ENCODE measurements at places on chromosomes 3 and 15. TPM values are rescaled to one million over a fixed set of nuclear protein-coding genes. Genes with fewer than 3 reads are reported as not detected.
A peak's percentile ranks its signal among the peaks of the same experiment; 100 is the strongest.

The FRMD5 gene
- total RNA-seq = 5.4 TPM

- H3K4me1 ChIP-seq = no peaks in the 10 kb centered on the region
- H3K36me3 ChIP-seq = no peaks in the 10 kb centered on the region
- H3K27ac ChIP-seq = no peak overlapping the region
These were observed 555.8 kb upstream of the IL12A start for GRCh38 chr3:159432682-159433340.

GRCh38 chr3:38606561-38606960 lies 42.9 kb downstream of the SCN5A start:
- DNase-seq = no peak
- H3K4me1 ChIP-seq = no peaks in the 10 kb centered on the region
- no peaks in the 10 kb centered on the region for H3K27me3 ChIP-seq
- no peak overlapping the region for H3K27ac ChIP-seq
- H3K36me3 ChIP-seq = no peaks in the 10 kb centered on the region

DNA sequence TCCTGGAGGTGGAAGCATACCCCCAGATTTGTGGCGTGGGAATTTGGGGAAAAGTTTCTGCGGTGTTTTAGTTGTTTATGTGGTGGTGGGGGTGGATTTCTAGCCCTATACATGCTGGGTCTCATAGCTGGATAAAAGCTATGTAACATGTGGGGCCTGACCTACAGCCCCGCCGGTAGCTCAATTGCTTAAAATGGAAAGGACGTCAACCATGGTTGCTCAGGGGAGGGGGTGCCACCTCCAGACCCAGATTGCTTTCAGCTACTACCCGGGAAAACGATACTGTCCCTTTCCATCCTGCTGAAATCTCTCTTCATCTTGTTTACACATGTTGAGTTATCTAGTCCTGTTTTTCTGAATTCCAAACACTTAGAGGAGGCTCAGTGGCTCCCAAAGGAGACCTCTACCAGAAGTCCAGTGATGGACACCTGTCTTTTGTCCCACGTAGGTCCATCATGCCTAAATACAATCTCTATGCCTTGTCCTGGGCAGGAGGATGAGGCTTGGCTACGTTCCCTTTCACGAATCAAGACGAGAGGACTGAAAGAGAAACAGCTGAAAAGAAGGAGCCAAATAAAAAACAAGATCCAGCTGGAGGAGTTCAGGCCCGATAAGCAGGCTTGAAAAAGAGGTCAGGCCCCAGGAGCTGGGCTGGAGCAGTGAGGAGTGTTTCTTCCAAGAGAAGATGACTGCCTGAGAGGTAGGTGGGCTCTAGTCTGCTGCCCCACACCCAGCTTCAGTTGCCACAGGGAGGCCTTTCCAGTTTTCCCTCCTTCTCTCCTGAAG lies 72.1 kb upstream of the TPRG1 start:
- H3K27me3 ChIP-seq = peaks cover 7% of the 10 kb centered on the region
- no peaks in the 10 kb centered on the region for H3K36me3 ChIP-seq
- no peak overlapping the region for H3K4me3 ChIP-seq
- no peak for DNase-seq
- H3K4me1 ChIP-seq = no peaks in the 10 kb centered on the region

DNA sequence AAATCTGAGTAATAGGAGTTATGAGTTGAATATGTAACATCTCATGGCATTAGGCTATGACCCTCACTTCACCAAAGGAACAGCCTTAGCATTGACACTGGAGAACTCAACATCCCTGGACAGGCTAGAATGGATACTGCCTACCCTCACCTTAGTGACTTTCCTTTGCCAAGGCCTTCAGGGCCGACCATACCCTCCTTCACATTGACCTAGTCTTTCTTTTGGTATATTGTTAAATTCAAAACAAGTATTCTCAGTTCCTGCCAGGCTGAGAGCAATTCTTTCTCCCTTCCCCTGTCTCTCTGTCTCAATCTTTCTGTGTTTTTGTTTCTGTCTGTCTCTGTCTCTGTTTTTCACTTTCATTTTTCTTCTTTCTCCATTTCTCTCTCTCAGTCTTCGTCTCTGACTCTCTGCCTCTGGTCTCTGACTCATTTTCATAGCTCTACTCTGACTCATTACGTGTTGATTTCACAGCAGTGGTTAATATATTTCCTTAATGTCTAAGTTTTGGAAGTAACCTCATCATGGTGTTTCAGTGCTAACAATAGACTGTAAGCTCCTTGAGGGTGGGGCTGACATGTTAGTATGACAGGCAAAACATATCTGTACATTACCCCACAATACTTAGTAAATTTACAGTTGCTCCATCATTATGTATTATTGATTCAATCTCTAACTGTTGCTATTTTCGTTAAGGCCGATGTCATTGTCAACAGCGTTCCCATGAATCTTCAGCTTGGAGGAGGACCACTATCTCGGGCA lies 32.5 kb downstream of the PARP15 start:
- no peak overlapping the region for H3K4me3 ChIP-seq
- no peaks in the 10 kb centered on the region for H3K36me3 ChIP-seq
- peak; percentile 89 for DNase-seq
- H3K27ac ChIP-seq = peak overlapping the region; percentile 74
- peaks cover 3% of the 10 kb centered on the region for H3K4me1 ChIP-seq

DNA sequence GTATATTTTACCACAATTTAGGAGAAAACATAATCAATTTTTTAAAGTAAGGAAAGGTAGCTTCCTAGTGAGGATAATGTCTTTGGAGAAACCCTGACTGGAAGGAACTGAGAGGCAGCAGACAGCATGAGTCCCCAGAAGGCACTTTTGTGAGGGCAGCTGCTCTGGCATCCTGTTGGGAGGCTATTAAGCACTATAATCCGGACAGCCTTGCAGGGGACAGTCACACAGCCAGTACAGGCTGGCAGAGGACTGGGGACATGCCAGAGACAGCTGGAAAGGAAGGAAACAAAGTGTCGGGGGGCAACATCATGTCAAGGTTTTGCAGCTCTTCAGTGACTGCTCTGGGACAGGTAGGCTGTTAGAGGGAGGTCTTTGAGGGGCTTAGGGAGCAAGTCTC lies 15.7 kb downstream of the ACAN start:
- H3K27me3 ChIP-seq = peaks cover 20% of the 10 kb centered on the region
- DNase-seq = no peak
- no peak overlapping the region for H3K4me3 ChIP-seq
- H3K27ac ChIP-seq = no peak overlapping the region

The GP9 gene
- total RNA-seq = not detected

The C2CD4A gene
- not detected for total RNA-seq

The TMEM87A gene
- total RNA-seq = 45.3 TPM

- peaks cover 2% of the 10 kb centered on the region for H3K36me3 ChIP-seq
- H3K4me1 ChIP-seq = peaks cover 2% of the 10 kb centered on the region
These were observed 8.0 kb downstream of the TMEM45A start for GRCh38 chr3:100500320-100500880.

DNA sequence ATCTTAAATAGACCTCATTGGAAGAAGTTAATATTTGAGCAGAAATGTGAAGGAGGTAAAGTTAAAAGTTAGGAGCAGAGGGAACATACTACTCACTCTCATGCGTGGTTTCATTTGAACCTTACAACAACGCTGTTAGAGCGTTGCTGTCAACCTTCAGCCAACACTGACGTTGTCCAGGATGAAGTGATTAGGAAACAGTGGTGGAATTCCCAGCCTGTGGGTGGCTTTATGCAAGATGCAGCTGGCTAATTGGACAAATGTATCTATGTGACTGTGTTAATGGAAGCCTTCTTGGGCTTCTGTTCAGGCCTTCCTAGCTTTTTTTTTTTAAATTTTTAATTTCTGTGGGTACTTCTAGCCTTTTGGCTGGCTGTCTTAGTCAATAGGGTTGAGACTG lies 40.5 kb downstream of the PTPRG start:
- H3K4me1 ChIP-seq = no peaks in the 10 kb centered on the region
- no peaks in the 10 kb centered on the region for H3K27me3 ChIP-seq
- peak; percentile 21 for DNase-seq

DNA sequence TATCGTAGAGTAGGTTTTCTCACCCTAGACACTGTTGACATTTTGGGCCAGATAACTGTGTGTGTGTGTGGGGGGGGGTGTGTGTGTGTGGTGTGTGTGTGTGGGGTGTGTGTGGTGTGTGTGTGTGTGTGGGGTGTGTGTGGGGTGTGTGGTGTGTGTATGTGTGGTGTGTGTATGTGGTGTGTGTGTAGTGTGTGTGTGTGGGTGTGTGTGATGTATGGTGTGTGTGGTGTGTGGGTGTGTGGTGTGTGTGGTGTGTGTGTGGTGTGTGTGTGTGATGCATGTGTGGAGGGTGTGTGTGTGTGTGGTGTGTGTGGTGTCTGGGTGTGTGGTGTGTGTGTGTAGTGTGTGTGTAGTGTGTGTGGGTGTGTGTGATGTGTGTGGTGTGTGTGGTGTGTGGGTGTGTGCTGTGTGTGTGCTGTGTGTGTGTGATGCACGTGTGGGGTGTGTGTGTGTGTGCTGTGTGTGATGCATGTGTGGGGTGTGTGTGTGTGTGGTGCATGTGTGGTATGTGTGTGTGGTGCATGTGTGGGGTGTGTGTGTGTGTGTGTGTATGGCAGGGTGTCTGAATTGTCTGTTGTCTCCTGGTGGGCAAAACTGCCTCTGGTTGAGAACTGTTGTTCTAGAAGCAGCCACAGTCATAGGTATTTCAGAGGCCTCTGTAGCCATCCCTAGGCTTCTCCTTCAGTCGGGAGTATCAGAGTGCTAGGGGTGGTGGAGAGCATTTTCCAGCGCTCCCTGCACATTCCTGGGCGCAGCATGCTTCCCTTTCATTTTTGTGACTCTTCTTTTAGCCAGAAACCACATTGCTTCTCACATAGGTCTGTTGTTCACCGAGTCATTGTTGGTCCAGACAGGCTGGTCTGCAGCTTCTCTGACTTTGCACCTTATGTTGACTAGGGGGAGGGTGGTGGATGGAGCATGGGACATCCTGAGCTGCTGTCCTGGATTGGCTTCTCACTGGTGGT lies 84.4 kb downstream of the THSD4 start:
- peak; percentile 50 for DNase-seq
- no peak overlapping the region for H3K4me3 ChIP-seq
- H3K4me1 ChIP-seq = peaks cover 31% of the 10 kb centered on the region
- peaks cover 2% of the 10 kb centered on the region for H3K36me3 ChIP-seq
- H3K27me3 ChIP-seq = no peaks in the 10 kb centered on the region
- H3K27ac ChIP-seq = peak overlapping the region; percentile 2

DNA sequence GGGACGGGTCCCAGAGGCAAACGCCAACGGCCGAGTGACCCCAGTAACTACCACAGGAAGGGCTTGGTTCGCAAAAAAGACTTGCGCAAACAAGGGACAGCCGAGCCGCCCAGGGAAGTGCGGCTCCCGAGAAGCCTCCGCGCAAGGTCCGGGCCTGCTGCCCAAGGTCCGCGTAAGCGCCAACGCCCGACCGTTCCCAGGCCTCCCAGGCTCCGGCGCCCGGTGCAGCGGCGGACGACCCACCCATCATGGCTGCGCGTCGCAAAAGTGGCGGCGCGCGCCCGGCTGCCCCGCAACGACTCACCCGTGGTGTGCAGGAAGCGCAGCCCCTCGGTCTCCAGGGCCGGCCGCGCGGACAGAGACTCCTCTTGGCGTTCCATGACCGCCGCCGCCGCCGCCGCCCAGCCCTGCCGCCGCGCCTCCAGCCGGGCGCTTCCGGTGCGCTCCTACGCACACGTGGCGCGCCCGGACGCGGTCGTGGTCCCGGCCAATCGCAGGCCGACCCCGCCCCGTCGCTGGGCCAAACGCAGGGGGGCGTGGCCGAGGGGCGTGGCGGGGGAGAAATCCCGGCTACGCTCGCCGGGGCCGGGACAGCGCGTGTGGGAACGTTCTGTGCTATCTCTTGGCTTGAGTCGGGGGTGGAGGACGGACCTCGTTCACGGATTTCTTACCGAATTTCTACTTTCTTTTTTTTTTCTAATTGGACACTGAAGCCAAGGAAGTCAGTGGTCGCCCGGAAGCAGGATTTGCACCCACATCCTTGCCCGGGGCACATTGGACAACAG lies at the start of gene SELENOS:
Gene SELENOS (minus strand): TSS at position 448 of the 785 bp plus-strand sequence. CDS start 68 bp downstream, at position 380.
- peak within 1 kb of the TSS; percentile 70 for H3K27ac ChIP-seq
- peak within 1 kb of the TSS; percentile 77 for H3K4me3 ChIP-seq
- 0 out of 2 replicates have a peak, but pooled peaks cover 2% of the 10 kb centered on the region for H3K4me1 ChIP-seq
- DNase-seq = peak; percentile 84

DNA sequence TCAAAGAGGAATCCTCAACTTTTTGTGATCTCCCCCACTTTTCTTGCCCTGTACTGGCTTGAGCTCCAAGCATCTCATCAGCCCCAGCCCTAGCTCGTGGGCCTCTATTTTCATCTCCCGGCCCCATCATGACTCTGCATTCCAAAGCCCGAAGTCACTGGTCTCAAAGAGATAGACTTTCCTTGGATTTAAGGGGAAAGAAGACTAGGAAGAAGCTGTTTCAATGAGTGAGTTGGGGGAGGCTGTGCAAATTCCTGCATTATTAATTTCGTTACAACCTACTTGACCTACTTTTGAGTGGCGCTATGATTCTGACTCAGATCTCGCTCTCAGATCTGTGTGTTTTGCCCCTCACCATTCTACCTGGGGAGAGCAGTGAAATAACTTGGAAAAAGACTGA lies 266.6 kb upstream of the TBL1XR1 start:
- H3K27ac ChIP-seq = peak overlapping the region; percentile 63
- peaks cover 12% of the 10 kb centered on the region for H3K4me1 ChIP-seq
- H3K36me3 ChIP-seq = no peaks in the 10 kb centered on the region
- DNase-seq = peak; percentile 79

DNA sequence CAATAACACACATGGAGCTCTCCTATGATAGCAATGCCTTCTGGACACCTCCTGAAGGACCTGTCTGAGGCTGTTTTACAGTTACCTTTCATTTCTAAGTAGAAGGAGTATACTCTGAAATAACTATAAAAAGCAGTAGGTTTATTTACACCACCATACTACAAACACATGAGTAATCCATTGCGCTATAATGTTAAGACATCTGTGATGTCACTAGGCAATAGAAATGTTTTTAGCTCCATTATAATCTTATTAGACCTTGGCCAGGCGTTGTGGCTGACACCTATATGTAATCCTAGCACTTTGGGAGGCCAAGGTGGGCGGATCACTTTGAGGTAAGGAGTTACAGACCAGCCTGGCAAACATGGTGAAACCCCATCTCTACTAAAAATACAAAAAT lies 24.7 kb downstream of the PXK start:
- DNase-seq = peak; percentile 32
- no peak overlapping the region for H3K27ac ChIP-seq
- H3K4me1 ChIP-seq = peaks cover 14% of the 10 kb centered on the region
- peaks cover 2% of the 10 kb centered on the region for H3K36me3 ChIP-seq

The ETV5 gene
- total RNA-seq = 25.3 TPM

The AHSG gene
- not detected for total RNA-seq

The DAZL gene
- not detected for total RNA-seq

The C3orf80 gene
- total RNA-seq = not detected

The STRA6 gene
- total RNA-seq = not detected

The ZNF501 gene
- 4.7 TPM for total RNA-seq

DNA sequence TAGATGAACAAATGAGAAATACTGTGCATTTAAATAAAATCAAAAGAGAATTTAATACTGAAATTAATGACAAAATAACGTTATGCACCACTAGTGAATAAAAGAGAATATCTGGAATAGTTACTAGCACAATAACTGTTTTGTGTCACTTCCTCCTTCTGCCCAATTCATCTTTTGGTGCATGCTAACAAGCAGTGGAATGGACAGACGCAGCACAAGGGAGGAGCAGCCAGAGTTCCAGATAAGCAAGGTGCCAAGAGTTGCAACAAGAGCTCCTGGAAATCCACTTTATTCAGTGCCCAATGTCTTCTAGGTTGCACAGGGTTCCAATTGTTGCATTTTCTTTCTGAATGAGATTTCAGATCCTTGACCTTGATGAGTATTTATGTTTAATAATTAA lies 66.5 kb upstream of the PLXND1 start:
- no peak for DNase-seq
- H3K27ac ChIP-seq = no peak overlapping the region
- peaks cover 9% of the 10 kb centered on the region for H3K36me3 ChIP-seq
- no peak overlapping the region for H3K4me3 ChIP-seq

The EEFSEC gene
- 4.5 TPM for total RNA-seq

The EXD1 gene
- not detected for total RNA-seq
